Activated naive CD8-positive, alpha-beta T cell treated with anti-CD3 and anti-CD28 coated beads, Interleukin-2, amount 10 ng/mL, durations not matched to agents 7 days and 5 days (primary cell): ENCODE measurements at places on chromosomes 4 and X. TPM values are rescaled to one million over a fixed set of nuclear protein-coding genes. Genes with fewer than 3 reads are reported as not detected.

DNA sequence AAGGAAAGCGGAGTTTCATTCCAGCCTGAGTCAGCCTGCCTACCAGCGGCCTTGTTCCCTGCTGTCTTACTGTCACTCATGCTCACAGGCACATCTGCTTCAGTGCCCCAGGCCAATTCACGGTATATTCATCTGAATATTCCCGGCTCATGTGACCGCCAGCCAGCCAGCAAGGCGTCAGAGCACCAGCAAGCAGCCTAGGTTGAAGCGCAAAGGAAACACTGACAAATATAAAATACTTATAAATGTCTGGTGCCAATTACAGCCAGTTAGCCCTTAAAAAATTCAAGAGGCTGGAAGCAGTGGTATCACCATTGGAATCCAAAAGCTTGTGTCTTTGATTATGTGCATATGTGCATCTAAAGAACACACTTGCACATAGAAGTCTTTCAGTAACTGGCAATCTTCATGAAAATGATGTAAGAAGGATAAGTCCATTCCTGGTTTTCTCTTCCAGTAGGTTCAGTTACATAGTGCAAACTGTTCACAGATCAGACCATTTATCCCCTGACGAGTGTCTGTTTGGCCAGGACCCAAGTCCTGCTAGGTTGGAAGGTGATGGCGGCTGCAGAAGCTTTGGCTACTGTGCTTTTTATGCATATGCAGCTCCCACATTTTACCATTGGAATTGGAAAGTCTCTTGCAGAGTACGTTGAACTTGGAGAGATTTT, 61.3 kb downstream of the LUZP4 start:
- DNase-seq, result no peak
- no peak overlapping the region for H3K4me3 ChIP-seq
- no peaks in the 10 kb centered on the region for H3K4me1 ChIP-seq
- H3K36me3 ChIP-seq, result no peaks in the 10 kb centered on the region
- H3K27ac ChIP-seq, result no peak overlapping the region

DNA sequence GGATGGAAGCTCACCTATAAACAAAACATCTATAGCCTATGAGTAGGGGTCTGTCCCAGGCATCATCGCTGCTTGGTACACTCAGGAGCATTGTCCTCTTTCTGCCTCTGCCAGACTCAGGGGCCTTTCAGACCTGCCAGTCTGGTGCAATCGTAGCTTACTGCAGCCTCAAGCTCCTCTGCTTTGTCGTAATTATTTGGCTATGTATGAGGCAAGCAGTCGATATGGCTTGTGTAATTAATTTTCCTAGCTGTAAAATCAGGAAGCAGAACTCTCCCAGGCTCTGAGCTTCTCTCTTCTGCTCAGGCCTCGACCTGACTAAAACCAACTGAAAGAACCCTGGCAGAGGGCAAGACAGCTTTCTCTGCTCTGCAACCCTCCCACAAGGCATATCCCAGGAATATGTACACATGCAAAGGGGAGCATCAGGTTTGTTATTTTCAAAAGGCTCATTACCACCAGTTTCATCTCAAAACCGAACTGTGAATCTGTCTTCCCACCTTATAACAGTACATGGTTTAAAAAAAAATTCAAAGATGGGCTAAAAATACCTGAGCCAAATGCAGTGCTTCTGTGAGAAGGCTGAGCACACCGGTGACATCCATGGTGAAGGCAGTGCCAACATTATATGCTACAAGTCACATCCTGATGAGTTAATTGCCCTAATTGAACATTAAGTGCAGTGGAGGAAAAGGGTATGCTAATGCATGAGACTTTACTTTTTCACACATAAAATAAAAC, 309.2 kb upstream of the EMCN start:
- DNase-seq, result no peak
- H3K4me3 ChIP-seq, result no peak overlapping the region
- peaks cover 3% of the 10 kb centered on the region for H3K27me3 ChIP-seq
- no peaks in the 10 kb centered on the region for H3K36me3 ChIP-seq
- no peaks in the 10 kb centered on the region for H3K4me1 ChIP-seq

DNA sequence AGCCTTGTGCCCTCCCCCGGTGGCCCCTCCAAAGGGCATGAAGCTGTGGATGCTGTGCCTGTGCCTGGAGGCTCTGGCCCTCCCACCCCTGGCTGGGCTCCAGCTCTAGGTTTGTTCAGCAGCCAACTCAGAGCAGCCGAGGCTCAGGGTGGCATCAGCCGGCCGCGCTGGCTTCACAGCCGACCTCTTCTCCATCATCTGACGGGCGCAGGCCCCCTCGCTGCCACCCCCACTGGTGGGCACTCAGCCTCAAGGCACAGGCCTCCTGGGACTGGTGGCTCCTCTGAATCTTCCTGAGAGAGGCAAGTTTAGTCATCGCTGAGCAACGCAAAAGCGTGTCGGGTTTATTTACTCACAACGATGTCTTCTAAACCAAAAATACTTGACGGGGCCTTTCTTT, 46.0 kb downstream of the PCGF3 start:
- H3K4me1 ChIP-seq, result no peaks in the 10 kb centered on the region
- H3K36me3 ChIP-seq, result peaks cover 13% of the 10 kb centered on the region
- H3K27me3 ChIP-seq, result no peaks in the 10 kb centered on the region
- H3K4me3 ChIP-seq, result no peak overlapping the region
- DNase-seq, result no peak
- no peak overlapping the region for H3K27ac ChIP-seq

DNA sequence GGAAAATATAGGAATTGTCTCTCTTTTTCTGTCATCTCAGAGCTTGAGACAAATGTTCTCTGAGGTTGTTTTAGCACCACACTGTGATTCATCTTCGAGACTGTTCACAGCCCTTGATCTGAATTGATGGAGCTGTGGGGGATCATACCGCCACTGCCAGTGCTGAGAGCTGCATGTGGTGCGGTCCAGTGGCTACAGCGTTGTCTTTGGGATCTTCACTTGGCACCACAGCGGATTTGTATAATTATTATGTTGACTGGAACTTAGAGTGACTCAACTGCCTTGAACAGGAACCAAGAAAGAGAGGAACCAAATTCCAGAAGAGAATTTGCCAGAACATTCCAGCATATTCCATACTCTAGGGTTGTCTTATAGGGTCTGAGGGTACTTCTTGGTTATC, 29.1 kb downstream of the TBL1X start:
- peaks cover 10% of the 10 kb centered on the region for H3K36me3 ChIP-seq
- H3K27me3 ChIP-seq, result no peaks in the 10 kb centered on the region
- no peak for DNase-seq
- no peaks in the 10 kb centered on the region for H3K4me1 ChIP-seq
- H3K27ac ChIP-seq, result no peak overlapping the region

GRCh38 chr4:174910271-174910670, 7.9 kb upstream of the ADAM29 start:
- no peaks in the 10 kb centered on the region for H3K4me1 ChIP-seq
- DNase-seq, result no peak
- no peaks in the 10 kb centered on the region for H3K27me3 ChIP-seq
- H3K4me3 ChIP-seq, result no peak overlapping the region

DNA sequence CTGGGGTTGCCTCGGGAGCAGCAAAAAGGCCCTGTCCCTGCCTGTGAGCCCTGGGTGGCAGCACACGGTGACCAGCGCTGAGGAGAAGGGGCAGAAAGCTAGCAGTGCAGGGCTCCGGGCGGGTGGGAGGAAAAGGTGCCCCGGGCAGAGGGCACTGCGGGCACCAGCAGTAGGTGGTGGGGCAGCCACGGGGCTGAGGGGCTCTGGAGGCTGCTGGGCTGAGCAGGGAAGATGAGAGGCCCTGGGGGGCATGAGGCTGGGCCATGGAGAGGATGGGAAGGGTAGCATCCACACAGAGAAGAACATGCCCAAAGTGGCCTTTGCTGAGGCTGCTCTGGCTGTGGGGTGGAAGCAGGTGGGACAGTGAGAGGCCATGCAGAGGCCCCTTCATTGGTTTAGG, 67.5 kb upstream of the NKX1-1 start:
- no peaks in the 10 kb centered on the region for H3K36me3 ChIP-seq
- DNase-seq, result no peak
- H3K27me3 ChIP-seq, result peaks cover 10% of the 10 kb centered on the region
- no peaks in the 10 kb centered on the region for H3K4me1 ChIP-seq
- no peak overlapping the region for H3K27ac ChIP-seq
- H3K4me3 ChIP-seq, result no peak overlapping the region

- H3K4me1 ChIP-seq, result peaks cover 18% of the 10 kb centered on the region
- DNase-seq, result no peak
These were observed 45.8 kb upstream of the IL21 start for GRCh38 chr4:122666527-122667245.

- no peak for DNase-seq
- peaks cover 12% of the 10 kb centered on the region for H3K4me1 ChIP-seq
- H3K27me3 ChIP-seq, result peaks cover 20% of the 10 kb centered on the region
These were observed 868 bp downstream of the AFAP1 start for GRCh38 chr4:7938609-7939376.

Gene TCEAL6
- not detected for total RNA-seq

Gene PDE5A
- total RNA-seq, result 0.82 TPM

Gene NXF2
- total RNA-seq, result not detected
